Activated T-cell treated with anti-CD3 and anti-CD28 coated beads for 24 hours (primary cell): ENCODE measurements at places on chromosomes 5 and 9.

GRCh38 chr9:37668116-37668601 lies 17.4 kb downstream of the FRMPD1 start:
- no peak for DNase-seq

GRCh38 chr9:137236936-137237421 lies 4.1 kb upstream of the TUBB4B start:
- DNase-seq = no peak

DNA sequence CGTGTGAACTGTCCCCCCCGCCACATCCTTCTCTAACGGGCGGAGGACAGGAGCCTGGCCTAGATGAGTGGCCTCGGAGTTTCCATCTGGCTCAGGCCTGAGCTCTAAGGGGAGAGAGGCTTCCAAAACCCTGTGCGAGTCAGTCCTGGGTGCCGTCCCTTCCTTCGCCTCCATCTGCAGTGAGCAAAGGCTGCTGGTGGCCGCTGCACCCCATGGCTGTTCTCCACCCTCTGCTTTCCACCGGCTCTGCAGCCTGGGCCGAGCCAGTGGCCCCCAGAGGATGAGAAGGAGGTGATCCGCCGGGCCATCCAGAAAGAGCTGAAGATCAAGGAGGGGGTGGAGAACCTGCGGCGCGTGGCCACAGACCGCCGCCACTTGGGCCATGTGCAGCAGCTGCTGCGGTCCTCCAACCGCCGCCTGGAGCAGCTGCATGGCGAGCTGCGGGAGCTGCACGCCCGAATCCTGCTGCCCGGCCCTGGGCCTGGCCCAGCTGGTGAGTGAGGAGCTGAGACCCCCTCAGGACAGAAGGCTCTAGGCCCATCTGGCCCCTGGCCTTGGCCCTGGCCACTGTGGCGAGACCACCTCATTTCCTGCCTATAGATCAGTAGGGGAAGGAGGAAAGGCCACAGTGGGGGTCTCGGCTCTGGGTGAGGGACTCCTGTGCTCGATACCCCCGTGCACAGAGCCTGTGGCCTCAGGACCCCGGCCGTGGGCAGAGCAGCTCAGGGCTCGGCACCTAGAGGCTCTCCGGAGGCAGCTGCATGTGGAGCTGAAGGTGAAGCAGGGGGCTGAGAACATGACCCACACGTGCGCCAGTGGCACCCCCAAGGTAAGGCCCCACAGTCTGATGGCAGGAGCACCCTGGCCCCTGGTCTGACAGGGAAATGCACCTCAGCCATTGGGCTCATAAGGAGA lies 3.0 kb downstream of the PKN3 start:
- DNase-seq = no peak

DNA sequence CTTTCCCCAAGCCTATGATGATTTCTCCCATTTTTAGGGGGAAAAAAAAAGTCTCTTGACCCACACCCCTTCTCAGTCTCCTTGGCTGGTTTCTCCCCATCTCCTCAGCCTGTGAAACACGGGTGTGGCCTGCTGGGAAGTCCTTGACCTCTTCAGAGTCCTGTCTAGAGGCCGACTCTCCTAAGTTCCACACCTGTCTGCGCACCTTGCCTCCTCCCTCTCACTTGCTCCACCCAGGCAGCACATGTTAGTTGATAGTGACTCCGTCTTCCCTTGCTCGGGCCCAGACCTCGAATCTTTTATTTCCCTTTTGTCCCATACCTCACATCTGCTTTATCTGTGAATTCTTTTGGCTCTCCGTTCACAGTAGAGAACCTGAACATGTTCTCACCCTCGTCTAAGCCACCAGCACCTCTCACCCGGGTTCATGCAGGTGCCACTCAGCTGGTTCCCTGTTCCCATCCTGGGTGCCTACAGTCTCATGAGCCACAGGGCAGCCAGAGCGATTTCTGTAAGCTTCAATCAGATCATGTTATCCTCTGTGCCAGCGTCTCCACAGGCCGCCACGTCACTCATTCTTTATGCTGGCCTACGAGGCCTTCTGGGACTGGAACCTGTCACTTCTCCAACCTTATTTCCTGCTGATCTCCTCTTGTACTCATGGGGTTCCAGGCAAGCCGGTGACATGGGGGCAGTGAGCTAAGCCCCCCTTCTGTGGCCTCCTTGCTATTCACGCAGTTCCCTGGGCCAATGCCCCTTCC lies 51.7 kb upstream of the LRRTM2 start:
- DNase-seq = no peak

- no peak for DNase-seq
Observed at GRCh38 chr9:99039505-99040182, 65.3 kb upstream of the TGFBR1 start.
